ENCODE measurements at places on chromosomes 7 and 10.

GRCh38 chr7:30222515-30223215 is 61.7 kb upstream of the ZNRF2 start:
- no peak for DNase-seq

DNA sequence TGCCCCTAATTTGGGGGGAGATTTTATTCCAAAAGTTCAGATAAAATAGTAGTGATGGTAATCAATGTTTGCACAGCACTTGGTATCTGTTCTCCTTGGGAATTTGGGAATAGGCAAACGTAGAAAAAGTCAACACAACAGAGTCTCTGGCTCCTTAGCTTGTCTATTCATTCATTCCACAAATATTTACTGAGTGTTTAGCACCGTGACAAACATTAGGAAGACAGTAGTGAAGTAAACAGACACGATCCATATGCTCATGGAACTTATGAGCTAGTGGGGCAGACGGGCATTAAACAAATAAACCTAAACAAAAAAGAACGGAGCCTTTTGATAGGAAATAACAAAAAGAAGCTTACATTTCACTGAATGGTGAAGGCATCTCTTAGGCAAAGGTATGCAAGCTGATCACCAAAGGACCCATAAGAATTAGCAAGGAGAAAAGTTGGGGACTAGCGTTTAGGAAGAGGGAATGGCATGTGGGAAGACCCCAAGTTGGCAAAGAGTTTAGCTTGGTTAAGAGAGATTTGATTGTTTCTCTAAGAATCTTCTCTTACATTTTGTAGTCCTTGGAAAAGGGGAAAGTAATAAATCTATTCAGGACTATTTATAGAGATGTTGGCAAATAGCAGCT is 243.9 kb upstream of the NPY start:
- DNase-seq: no peak

- DNase-seq: no peak
Observed at GRCh38 chr10:5512881-5513612, 11.7 kb upstream of the CALML3 start.

DNA sequence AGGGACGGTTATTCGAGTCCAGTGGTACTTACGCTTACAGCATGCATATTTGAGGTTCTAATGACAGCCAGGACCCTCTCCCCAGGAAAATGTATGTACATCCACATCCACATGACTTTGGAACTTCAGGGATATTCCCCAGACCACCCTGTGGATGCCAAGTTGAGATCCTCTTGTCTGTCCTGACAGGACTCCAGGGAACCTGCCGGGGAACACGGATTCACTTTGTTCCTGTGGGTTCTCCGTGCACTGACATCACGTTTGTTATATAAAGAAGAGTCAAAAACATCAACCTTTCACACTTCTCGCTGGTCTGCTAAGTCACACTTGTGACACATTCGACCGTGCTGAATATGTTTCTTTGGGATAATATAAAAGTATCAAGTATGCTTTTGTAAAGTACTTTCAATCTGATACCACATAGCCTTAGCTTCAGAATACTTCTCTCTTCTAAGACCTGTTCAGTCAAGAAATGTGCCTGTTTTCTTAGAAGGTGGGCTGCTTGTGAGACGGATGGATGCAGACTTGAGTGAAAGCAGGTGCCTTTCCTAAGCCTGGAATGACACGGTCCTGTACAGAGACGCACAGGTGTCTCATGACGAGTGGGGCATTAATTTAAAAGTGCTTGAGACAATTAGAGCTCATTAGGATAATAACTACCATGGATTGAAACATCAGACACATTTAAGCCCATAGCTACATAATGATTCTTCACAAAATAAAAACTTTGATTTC is 38.7 kb downstream of the CALML5 start:
- no peak for DNase-seq

DNA sequence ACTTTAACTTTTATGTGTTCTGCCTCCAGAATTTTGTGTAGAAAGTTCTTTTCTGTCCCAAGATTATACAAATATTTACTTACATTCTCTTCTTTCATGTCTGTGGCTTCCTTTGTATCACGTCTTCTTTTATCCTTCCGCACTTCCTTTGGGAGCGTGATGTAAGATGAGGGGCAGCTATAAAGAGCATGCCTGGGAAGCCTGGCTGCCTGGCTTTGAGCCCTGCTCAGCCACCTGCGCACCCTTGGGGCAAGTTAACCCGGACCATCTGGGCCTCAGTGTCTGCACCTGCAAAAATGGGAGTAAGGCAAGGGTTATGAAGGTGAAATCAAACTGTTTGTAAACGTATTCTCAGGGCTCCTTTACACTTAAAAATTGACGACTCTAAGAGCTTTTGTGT is 25.2 kb downstream of the PALD1 start:
- DNase-seq: no peak

DNA sequence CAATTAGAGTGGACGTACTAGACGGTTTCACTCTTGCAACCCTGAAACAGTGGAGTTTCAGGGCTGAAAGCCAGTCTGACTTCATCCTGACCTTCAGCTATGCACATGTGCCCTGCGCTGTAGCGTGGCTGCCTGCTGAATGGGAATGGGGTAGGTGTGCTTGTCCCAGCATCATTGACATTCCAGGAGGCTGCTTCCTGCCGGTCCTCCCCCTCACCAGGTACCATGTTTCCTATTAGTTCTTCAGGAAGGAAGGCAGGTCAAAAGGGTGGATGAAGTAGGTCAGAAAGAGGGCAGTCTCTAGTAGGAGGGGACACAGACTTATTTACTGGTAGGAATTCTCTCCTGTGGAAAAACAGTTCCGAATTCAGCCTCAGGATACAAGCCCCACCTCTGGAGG is 551.8 kb upstream of the GALNT17 start:
- no peak for DNase-seq

- DNase-seq: no peak
Observed at GRCh38 chr10:32326119-32326518, 20.8 kb downstream of the EPC1 start.

DNA sequence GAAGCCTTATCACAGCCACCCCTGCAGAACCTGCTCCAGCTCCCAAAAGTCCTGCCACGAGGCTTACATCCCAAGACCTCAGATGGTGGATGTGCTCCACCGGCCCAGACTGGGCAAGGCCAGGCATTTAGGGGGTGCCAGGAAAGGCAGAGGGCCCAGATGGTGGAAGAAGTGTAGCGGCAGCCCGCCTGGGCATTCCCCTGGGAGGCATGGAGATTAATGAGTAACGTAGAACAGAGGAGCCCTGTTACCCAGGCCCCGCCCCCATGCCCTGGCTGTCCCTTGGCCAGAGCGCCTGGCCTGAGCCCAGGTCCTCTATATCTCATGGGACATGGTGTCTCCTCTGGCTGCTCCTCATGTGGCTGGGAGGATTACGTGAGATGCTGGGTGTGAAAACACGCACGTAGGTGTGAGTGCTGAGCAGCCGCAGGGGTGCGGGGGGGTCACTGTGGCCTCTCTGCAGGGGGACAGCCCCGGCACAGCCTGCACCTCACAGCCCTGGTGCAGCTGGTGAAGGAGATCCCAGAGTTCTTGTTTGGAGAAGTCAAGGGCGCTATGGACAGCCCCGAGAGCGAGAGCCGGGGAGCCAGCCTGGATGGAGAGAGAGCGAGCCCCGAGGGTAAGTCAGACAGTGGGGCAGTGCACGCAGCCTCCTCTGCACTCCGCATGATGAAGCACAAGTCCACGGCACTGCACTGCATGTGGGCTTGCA is 52.9 kb downstream of the ZNF467 start:
- DNase-seq: peak; percentile 21

DNA sequence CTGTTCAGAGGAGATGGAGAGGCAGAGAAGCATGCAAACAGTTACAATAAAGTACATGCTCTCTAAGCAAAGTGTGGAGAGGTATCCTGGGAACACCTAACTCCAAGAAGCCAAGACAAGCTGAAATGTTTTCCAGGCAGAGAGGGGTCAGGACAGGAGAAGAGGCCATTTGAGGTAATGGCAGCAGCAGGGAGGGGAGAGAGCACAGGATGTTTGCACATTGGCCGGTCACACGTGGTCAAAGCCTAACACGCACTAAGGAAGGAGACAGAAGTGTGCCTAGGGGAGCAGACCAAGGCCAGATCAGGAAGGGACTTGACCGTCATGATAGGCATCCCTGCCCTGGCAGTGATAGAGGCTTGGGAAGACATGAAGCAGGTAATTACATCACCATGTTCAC is 101.5 kb downstream of the CTTNBP2 start:
- DNase-seq: no peak

GRCh38 chr7:2864999-2865670 is 21.0 kb upstream of the GNA12 start:
- peak; percentile 89 for DNase-seq

GRCh38 chr7:97858221-97858620 is 14.0 kb downstream of the ASNS start:
- no peak for DNase-seq

- peak; percentile 21 for DNase-seq
Observed at GRCh38 chr10:132520177-132520811, 17.3 kb upstream of the INPP5A start.

DNA sequence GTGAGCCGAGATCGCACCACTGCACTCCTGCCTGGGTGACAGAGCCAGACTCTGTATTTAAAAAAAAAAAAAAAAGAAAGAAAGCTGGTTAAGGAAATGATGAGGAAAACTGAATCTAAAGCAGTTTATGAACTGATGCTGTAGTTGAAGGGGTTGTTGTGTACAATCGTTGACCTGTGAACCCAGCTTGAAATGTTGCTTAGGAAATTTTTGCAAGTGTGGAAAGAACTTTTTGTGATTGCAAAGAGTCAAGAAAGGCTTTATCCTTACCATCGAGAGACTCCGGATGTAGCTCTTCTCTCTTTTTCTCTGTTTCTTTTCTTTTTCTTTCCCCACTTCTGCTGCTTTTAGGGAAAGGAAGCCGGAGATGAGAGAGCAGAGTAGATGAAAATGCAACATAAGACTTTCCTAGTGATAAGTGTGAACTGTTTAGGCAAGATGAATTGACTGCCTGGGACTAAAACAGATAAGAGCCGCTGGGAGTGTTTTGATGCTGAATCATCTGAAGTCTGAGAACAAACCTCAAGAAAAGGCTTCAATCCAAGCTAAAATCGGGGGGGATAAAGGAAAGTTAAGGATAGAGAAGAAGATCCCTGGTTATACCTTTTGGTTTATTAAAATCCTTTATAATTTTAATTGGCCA is 69.0 kb downstream of the TAF3 start:
- no peak for DNase-seq

DNA sequence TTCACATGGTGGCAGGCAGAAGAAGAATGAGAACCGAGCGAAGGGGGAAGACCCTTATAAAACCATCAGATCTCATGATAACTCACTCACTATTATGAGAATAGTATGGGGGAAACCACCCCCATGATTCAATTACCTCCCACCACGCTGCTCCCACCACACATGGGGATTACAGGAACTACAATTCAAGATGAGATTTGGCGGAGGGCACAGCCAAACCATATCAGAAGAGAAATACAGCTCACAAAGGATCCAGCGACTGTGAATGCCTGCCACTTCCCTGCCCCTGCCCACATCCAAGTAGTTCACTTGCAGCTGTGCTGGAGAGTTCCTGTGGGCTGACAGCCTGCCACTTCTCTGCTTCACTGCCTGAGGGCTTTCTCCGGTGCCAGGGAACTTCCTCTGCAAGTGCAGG is 148.7 kb downstream of the C7orf25 start:
- no peak for DNase-seq

DNA sequence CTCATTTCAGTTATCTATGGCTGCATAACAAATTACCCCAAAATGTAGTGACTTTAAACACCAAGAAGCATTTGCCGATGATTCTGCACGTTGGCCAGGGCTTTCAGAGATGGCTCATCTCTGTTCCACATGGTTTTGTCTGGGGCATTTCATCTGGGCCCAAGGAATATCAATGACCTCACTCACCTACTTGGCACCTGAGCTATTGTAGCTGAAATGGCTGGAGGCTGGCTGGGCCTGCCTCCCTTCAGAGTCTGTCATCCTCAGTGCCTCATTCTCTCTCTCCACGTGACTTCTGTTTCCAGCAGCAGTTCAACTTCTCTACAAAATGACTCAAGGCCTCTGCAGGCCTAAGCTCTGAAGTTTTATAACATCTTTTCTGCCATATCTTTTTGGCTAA is 119.4 kb upstream of the PRR15 start:
- no peak for DNase-seq

- no peak for DNase-seq
Observed at GRCh38 chr7:115683093-115683492, 347.5 kb downstream of the TFEC start.

Data from omental fat pad (tissue), 4 donors.